ENCODE measurements at places on chromosomes 2 and 18.

GRCh38 chr2:165596788-165597187 is 127.3 kb downstream of the CSRNP3 start:
- no peak for DNase-seq

DNA sequence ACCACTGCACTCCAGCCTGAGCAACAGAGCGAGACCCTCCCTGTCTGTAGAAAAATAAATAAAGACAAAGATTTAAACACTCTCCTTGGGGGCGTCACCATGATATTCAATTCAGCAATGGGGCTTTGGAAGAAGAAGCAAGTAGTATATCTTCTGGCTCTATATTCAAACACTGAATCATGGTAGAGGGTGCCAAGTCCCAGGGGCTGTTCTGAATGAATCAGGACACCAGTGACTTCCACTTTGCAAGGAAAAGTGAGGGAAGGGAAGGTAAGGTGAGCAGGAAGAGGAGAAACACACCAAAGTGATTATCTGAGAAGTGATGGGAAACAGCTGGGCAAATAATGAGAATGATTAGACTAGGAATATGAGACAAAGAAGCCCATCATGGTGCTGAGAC is 80.5 kb downstream of the AAK1 start:
- DNase-seq = no peak

DNA sequence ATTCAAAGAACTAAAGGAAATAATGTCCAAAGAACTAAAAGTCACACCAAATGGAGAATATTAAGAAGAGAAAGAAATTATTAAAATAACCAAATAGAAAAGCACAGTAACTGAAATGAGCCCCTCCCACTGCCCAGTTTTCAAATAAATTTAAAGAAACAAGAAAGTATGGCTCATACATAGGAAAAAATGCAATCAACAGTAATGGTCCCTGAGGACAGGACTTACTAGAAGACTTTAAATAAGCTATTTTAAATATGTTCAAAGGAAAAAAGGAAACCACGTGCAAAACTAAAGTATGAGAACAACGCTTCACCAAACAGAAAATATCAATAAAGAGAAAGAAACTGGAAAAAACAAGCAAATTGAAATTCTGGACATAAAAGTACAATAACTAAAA is 58.9 kb downstream of the TMEM131 start:
- no peak for DNase-seq

- DNase-seq = no peak
Observed at GRCh38 chr18:25278394-25278793, 73.6 kb downstream of the ZNF521 start.

DNA sequence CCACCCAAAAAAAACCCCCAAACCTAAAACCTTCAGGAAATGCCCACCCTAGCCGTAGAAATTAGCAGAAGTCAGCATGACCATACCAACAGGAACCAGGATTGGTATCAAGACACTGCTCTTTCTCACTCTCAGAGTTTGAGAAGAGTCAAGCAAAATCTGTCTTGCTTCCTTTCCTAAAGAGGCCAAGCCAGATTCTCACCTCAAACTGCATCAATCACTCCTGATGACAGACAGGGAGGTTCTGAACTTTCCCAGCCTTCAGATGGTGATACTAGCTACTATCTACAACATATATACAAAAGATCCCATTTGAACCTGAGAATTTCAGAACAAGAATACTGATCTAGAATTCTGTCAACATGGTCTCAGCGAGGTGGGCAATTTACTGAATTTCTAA is 29.7 kb downstream of the CCDC93 start:
- no peak for DNase-seq

GRCh38 chr2:149389506-149390167 is 59.2 kb downstream of the LYPD6 start:
- DNase-seq = no peak

- DNase-seq = no peak
Observed at GRCh38 chr2:239166201-239166834, 234.5 kb downstream of the HDAC4 start.

DNA sequence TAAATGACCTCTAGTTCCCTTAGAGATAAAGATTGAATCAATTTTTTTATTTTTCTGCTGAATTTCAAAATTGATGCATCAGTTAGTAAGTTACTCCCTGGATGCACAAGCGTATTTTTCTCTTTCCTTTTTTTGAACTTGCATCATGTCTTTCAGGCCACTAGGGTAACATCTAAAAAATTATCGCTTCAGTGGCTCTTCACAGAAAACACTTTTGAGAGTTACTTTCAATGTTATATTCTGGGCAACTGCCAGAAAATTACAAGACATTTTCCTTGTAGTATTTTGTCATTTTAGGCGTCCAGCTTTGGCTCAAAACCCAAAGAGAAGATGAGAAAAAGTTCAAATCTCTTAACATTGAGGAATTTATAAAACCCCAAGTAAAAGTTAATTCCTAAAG is 59.8 kb downstream of the DSEL start:
- no peak for DNase-seq

DNA sequence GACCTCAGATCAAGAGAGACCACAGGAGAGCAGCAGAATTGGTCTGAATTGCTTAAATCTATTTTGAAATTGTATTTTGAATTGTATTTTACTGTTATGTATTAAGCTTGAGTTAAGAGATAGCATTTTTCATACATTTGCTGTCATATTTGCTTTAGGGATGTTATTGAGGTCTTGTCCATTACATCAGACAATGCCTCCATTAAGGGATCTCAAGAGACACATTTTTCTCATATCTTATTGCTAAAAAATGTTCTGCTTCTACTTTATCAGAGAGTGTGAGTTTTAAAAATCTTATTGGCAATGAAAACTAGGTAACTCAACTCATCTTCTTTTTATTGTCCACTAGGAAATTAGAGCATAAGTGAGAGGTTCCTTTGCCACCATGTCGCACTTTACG is 66.8 kb upstream of the CTAGE1 start:
- no peak for DNase-seq

- DNase-seq = no peak
Observed at GRCh38 chr18:62281684-62282083, 43.4 kb upstream of the TNFRSF11A start.

DNA sequence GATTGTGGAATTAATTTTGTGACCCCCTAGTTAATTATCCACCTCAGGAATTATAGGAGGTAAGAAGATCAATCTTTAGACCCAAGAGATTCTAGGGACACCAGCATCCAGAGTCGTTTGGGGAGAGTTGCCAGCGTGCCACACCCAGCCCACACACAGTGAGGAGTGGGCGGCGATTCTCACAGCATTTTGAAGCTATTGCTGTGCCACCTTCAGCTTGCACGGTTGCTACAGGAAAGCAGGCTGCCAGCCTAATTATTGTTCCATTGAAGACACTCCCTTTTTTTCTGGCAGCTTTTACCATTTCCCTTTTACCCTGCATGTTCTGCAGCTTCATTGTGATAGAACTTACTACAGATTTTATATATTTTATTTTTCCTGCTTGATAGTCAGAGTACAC is 13.1 kb upstream of the MYL12A start:
- no peak for DNase-seq

GRCh38 chr18:50614838-50615237 is 55.0 kb downstream of the MAPK4 start:
- no peak for DNase-seq

GRCh38 chr2:174868878-174869277 is 104.6 kb upstream of the CHRNA1 start:
- DNase-seq = no peak

DNA sequence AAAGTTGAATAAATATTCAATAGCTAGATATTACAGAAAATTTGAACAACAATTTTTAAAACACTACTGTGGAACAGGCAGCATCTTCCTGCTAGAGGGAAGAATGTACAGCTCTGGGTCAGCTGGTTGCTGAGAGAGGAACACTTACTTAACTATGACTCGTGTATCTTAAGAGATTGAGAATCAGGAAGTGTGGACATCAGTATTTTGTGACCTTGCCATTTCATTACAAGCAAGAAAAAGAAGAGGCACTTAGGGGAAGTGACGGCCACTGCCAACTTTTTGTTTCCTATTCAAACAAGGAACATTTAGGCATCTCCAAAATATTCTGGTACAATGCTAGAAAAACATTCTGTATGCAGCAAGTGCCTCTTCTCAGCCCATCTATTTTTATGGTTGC is 45.9 kb downstream of the ITPRID2 start:
- DNase-seq = no peak

- peak; percentile 19 for DNase-seq
Observed at GRCh38 chr18:62425465-62426190, 97.2 kb upstream of the ZCCHC2 start.

- DNase-seq = no peak
Observed at GRCh38 chr2:12109363-12110017, 363.1 kb downstream of the LPIN1 start.

DNA sequence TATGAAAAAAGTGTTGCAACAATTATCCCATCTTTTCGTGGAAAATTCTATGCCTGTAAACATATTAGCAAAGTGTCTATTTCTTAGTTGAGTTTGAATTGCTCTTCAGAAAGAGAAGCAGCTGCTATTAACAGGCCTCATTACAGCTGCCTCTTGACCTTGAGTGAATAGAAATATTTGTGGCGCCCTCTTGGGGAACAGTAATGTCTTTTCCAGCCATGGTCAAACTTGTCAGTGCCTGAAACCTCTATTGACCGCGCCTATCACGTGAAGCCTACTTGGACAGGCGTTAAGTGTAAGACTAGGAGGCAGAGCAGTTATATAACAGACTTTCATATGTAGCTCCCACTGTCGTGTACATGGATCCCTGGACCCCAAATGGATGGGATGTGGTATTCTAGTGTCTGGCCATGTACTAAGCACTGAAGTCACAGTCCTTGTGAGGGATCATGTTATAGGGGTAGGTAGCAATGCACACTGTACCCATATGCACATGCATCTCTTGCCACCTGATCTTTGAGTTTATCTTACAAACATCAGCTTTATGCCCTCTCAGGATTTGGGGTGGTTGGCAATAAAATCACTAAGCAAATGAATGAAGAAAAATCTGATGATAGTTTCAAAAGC is 245.0 kb downstream of the PTGR3 start:
- no peak for DNase-seq
